Activated CD4-positive, alpha-beta memory T cell treated with anti-CD3 and anti-CD28 coated beads for 36 hours (primary cell): ENCODE measurements at places on chromosomes 2 and 18. TPM values are rescaled to one million over a fixed set of nuclear protein-coding genes. Genes with fewer than 3 reads are reported as not detected.

DNA sequence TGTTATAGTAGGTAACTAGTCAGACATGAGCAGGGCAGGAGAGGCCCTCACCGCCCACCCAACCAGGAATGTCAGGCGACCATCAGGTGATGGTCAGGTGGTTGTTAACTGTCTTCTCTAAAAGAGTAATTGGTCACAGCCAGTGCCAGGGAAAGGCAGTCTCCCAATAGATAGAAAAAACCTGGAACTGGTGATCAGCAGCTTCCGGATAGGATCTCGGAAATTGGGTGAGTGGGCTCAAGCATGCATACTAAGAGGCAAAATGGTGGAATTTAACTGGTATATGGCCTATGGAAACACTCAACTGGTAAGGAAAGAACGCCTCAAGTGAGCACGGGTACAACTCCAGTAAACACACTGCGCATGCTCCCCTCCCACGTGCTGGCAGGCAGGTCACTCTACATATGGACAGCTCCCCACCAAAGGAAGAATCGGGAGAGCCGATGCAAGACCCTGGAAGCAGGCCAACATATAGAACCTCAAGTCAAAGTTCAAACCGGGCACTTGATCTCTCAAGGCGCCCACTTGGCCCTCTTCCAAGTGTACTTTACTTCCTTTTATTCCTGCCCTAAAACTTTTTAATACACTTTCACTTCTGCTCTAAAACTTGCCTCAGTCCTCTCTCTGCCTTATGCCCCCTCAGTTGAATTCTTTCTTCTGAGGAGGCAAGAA is 43.5 kb upstream of the TMEM131 start:
- no peak overlapping the region for H3K27ac ChIP-seq
- DNase-seq: no peak
- no peaks in the 10 kb centered on the region for H3K4me1 ChIP-seq
- H3K27me3 ChIP-seq: peaks cover 7% of the 10 kb centered on the region

- DNase-seq: no peak
- no peaks in the 10 kb centered on the region for H3K27me3 ChIP-seq
- H3K4me1 ChIP-seq: no peaks in the 10 kb centered on the region
- no peaks in the 10 kb centered on the region for H3K36me3 ChIP-seq
Measured at GRCh38 chr2:156908825-156909224, 348.7 kb upstream of the GALNT5 start.

- H3K4me1 ChIP-seq: no peaks in the 10 kb centered on the region
- H3K27ac ChIP-seq: no peak overlapping the region
- DNase-seq: no peak
- no peaks in the 10 kb centered on the region for H3K36me3 ChIP-seq
- H3K27me3 ChIP-seq: no peaks in the 10 kb centered on the region
Measured at GRCh38 chr18:45133276-45133675, 452.6 kb downstream of the SETBP1 start.

Gene NDUFV2
- 552 TPM for total RNA-seq

DNA sequence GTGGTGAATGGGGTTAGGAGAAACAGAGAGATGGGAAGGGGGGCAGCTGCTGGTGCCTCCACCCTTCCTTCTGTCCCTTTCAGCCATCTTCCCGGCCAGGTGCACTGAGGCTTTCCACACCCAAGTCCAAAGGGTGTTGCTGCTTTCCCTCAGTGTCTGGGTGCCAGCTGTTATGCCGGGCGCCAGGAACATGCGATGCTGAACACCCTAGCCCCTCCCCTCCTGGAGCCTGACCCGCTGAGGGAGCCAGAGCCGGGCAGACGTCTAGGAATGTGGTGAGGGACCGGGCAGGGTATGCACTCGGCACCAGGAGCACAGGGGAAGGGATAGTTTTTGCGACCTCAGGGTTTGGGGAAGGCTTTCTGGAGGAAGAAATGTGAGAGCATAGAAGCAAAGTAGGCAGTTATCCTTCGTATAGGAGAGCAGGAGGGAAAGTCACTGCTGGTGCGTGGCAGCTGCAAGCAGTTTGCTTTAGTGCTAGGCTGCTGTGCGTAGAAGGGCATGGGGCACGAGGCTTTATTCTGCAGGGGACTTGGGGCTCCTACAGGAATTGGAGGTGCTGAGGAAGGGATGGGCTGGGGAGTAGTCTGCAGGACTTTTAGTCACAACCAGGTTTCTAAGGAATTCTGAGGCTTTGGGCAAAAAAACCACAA is 147.7 kb downstream of the TSN start:
- no peak overlapping the region for H3K4me3 ChIP-seq
- no peaks in the 10 kb centered on the region for H3K4me1 ChIP-seq
- H3K27me3 ChIP-seq: no peaks in the 10 kb centered on the region
- no peak overlapping the region for H3K27ac ChIP-seq

- DNase-seq: no peak
- no peak overlapping the region for H3K27ac ChIP-seq
- peaks cover 4% of the 10 kb centered on the region for H3K27me3 ChIP-seq
- no peaks in the 10 kb centered on the region for H3K36me3 ChIP-seq
- no peak overlapping the region for H3K4me3 ChIP-seq
- peaks cover 3% of the 10 kb centered on the region for H3K4me1 ChIP-seq
Measured at GRCh38 chr2:199744724-199745123, 106.3 kb downstream of the FTCDNL1 start.
